ENCODE measurements at places on chromosomes 6 and 20. TPM values are rescaled to one million over a fixed set of nuclear protein-coding genes. Genes with fewer than 3 reads are reported as not detected.

The SIRPB2 gene
- not detected for total RNA-seq

The CNKSR3 gene
- total RNA-seq: 7.7 TPM

The FABP7 gene
- not detected for total RNA-seq

The GJE1 gene
- total RNA-seq: not detected

The SLC32A1 gene
- not detected for total RNA-seq

The STMND1 gene
- total RNA-seq: 0.32 TPM

The SPACA1 gene
- total RNA-seq: not detected

The RARS2 gene
- 57.4 TPM for total RNA-seq

The C2 gene
- total RNA-seq: 3.3 TPM

The RAB44 gene
- under 0.01 TPM for total RNA-seq

The BTN1A1 gene
- total RNA-seq: not detected

The ACAT2 gene
- total RNA-seq: 50.0 TPM

The CST5 gene
- not detected for total RNA-seq

The RNF217 gene
- 32.2 TPM for total RNA-seq

The PAX1 gene
- 0.49 TPM for total RNA-seq

The OPN5 gene
- total RNA-seq: not detected

The KIAA1586 gene
- 16.4 TPM for total RNA-seq

The C6orf15 gene
- total RNA-seq: not detected

The TPBG gene
- 73.3 TPM for total RNA-seq

The HMGCLL1 gene
- 0.24 TPM for total RNA-seq

The AGER gene
- total RNA-seq: 0.16 TPM

The LPA gene
- not detected for total RNA-seq

The CAP2 gene
- 1.9 TPM for total RNA-seq

The HLA-DMB gene
- total RNA-seq: 0.65 TPM

The APOM gene
- total RNA-seq: 1.2 TPM

The ADGRG6 gene
- 0.36 TPM for total RNA-seq

The NRSN1 gene
- not detected for total RNA-seq

The ELOVL4 gene
- total RNA-seq: 7.6 TPM

The HLA-DOA gene
- 0.65 TPM for total RNA-seq

The TBXT gene
- not detected for total RNA-seq

The CCN6 gene
- not detected for total RNA-seq

The CD24 gene
- 0.97 TPM for total RNA-seq

The CHMP4B gene
- 30.7 TPM for total RNA-seq

The HEY2 gene
- 2.3 TPM for total RNA-seq

The STMN3 gene
- total RNA-seq: 10.0 TPM
